CD4-positive, alpha-beta T cell treated with Interleukin-10 for 1 hour (primary cell): ENCODE measurements at places on chromosomes 5 and 9.

- no peak for DNase-seq
These were observed 32.5 kb upstream of the ERBIN start for GRCh38 chr5:65893749-65894430.

- no peak for DNase-seq
These were observed 38.9 kb upstream of the ALDH1A1 start for GRCh38 chr9:72991772-72992171.

DNA sequence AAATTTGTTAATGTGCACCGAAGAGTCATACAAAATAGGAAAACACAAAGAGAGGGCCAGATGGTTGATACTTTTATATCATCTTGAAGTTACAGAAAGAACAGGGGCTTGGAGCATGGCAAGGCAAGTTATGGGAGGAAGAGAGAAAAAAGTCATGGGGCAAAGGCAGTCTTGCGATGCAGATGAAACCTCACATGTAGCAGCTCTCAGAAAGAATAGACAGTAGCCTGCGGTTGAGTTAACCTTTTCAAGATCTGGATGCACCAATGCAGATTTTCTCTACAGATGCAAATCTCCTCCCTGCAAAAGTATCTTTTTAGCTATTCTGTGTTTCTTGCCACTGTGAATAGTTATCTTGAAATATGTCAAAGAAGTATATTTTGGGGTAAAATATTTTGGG, 243.9 kb downstream of the TMEM167A start:
- no peak for DNase-seq

- DNase-seq = no peak
These were observed 45.1 kb upstream of the DAB2 start for GRCh38 chr5:39469777-39470415.

DNA sequence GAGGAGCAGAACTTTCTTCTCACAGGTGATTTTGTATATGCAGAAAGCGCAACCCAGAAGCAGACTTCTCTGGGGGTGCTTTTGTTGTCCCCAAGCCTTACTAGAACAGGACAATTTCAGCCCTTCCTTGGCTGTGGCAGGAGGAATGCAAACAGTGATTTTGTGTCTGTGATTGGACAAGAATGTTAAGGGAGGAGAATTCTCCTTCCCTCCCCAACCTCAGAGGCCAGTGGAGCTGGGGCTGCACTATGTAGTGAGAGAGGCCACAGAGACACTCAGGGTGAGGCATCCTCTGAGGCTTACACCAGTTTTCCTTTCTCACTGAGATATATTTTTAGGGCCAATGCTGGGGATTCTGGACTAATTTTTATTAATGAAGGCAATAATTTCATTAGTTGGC, 58.8 kb downstream of the ZNF366 start:
- DNase-seq = no peak

DNA sequence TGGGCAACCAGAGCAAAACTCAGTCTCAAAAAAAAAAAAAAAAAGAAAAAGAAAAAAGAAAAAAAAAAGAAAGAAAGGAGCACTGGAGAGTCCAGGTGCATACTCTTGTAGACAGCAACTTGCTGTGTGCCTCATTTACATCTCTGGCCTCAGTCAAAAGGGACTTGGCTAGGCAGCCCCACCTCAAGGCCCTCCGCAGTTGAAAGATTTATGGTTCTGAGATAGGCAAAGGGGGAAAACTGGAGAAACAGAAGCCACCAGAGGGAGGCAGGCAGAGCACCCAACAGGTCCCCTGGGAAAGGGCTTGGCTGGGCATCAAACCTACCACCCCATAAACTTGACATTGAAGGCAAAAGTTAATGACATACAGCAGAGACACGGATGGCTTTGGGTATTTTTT, 6.1 kb downstream of the ORM2 start:
- no peak for DNase-seq

- DNase-seq = no peak
These were observed 4.4 kb downstream of the RABGAP1 start for GRCh38 chr9:122944960-122945888.

GRCh38 chr5:11214864-11215644, 454.0 kb upstream of the DAP start:
- no peak for DNase-seq

GRCh38 chr9:76615177-76615603, 149.0 kb upstream of the PCA3 start:
- no peak for DNase-seq

- DNase-seq = no peak
These were observed 3.7 kb upstream of the CCL19 start for GRCh38 chr9:34694811-34695210.

- DNase-seq = no peak
These were observed 316.4 kb upstream of the GRIN3A start for GRCh38 chr9:102054811-102055210.

- no peak for DNase-seq
These were observed 13.1 kb downstream of the DAP start for GRCh38 chr5:10747678-10748622.

- DNase-seq = no peak
These were observed 26.0 kb downstream of the SKP2 start for GRCh38 chr5:36177715-36178523.

- DNase-seq = no peak
These were observed 5.2 kb downstream of the ANKDD1B start for GRCh38 chr5:75616371-75616881.

GRCh38 chr5:122779451-122779850, 4.6 kb downstream of the SNX2 start:
- no peak for DNase-seq

DNA sequence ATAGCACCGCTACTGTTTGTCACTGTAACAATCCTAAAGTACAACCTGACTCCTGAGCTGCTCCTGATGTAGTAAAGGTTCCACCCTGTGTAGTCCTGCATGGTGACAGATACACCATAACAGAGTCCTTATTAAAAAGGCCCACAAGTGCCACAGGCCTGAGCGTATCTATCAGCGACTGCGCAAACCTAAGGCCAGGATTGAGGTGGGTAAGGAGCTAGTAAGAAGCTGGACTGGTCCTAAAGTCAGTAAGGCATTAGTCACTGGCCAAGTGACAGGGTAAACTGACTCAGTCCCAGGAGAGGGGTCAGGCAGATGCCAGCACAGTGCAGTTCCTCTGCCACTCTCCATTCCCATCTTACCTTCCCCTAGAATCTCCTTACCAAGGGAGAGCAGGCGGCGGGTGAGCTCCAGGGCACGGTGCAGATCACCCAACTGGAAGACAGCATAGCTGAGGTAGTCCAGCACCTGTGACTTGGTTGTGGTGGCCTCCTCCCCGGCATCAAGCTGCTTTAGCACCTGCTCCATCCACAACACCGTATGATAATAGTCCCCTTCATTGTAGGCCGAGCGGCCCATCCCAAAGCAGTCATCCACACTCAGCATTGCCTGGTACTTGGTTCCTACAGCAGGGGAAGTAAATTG, 17.6 kb downstream of the P4HA2 start:
- no peak for DNase-seq

GRCh38 chr9:22700171-22700570, 253.5 kb downstream of the DMRTA1 start:
- DNase-seq = no peak

DNA sequence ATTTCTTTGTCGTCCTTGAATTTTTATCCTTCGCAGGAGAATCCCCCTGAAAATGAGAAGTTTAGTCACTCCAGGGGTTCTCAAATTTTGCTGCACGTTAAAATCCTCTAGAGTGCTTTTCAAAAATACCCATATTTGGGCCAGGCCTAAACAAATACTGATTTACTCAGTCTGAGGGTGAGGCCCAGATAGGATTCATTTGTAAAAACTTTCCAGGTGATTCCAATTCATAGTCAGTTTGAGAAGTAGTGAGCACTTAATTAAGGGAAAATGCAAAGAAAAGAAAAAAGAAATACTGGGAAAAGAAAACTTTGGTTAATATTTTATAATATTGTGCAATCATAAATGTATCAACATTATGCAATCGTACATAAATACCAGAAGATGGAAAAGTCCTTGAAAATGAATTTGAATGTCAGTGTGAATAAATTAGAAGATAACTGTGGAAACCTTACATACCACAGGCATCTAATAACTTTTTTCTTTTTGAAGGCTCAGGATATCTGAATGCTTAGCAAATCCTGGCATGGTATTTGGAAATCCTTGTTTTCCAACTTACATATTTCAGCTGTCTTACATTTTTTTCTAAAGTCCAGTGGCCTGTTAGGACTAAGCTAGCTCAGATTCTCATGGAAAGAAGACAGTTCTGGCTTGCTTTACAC, 116.5 kb upstream of the DAPK1 start:
- DNase-seq = no peak

DNA sequence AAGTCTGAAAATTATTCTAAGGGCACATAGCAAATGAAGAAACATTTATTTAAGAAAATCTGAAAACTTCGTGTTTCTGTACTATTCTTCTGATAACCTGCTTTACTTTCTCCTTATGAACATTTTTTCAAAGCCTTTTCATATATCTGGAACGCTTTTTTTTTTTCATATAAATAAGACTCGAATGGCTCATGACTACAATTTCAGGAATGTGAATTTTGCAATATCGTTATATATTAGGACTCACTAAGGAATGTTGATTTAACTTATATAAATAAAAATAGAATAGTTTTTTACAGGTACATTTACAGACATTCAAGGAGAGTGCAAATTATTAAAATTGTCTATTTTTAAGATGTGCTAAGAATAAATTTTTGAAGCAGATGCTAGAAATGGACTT, 42.9 kb downstream of the GPBP1 start:
- no peak for DNase-seq

DNA sequence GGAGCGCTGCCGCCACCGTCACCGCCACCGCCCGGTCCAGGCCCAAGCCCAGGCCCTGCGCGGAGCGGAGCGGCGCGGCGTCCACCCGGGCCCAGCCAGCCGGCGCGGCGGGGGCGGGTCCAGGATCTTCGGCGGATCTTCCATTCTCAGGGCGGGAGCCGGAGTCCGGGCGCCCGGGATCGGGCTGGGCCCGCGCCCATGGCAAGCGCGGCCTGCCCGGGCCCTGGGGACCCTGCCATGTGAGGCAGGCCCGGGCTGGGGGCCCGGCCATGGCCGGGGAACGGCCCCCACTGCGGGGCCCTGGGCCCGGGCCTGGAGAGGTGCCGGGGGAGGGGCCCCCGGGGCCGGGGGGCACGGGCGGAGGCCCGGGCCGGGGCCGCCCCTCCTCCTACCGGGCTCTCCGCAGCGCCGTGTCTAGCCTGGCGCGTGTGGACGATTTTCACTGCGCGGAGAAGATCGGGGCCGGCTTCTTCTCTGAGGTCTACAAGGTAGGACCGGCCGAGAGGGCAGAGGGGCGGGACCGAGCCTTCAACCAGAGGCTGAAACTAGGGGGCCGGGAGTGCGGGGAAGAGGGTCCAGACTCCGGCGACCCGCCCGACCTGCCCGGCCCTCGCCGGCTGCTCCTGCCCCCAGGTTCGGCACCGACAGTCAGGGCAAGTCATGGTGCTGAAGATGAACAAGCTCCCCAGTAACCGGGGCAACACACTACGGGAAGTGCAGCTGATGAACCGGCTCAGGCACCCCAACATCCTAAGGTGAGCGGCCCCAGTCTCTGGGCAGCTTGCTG, 482 bp downstream of the TESK1 start:
- DNase-seq = peak; percentile 35

- DNase-seq = no peak
These were observed 6.5 kb upstream of the ACSL6 start for GRCh38 chr5:132017738-132018625.

- DNase-seq = no peak
These were observed 31.8 kb upstream of the ERAP2 start for GRCh38 chr5:96844481-96844990.

GRCh38 chr5:170475294-170476000, 28.4 kb upstream of the KCNIP1 start:
- no peak for DNase-seq

DNA sequence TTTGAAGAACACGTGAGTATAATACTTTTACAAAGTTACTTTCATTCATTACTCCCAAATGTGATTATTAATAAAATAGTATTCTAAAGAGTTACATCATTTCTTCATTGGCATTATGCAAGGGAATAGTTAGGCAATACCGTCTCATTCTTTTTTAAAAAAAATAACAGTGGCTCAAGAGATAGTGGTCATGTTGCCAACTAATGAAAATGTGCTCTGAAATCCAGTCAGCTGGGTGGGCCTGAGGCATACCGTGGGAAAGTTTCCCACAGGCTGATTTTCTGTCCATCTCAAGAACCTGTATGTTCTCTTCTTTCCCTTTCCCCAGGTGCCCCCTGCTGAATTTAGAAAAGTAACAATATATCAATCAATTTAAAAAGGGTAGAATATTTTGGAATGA, 40.8 kb upstream of the ROPN1L start:
- DNase-seq = no peak

- DNase-seq = no peak
These were observed 81.8 kb downstream of the FBXW11 start for GRCh38 chr5:171924493-171925122.

DNA sequence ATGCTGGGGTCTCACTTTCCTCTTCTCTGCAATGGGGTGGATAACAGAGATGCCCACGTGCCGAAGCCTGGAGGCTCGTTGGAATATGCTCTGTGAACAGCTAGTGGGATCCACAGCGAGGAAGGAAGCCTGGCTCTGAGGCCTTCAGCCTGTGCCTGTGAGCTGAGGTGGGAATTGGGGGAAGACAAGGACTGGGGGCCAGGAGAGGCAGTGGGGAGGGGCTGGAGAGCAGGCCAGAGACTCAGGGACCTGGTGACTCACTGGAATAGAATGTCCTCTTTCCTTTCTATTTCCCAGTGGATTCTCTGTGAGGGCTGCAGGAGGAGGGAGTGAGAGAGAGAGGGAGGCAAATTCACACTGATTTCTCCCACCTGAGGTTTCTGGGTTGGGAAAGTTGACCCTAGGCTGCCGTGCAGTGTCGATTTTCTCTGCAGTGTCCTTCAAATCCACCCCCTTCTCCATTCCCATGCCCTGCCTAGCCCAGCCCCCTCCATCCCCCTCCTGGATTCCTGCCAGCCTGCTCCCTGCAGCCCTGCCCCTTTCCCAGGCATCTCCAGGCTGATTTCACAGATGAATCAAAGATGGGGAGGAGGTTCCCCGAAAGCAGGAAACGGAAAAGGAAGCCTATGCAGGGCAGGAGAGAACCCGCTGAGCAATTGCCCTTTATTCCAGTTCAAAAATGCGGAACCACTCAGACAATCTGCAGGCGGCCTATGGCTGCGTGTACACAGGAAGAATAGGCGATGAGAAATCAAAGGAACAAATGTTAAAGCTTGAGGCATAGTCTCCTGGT, 1.4 kb upstream of the SPAAR start:
- peak; percentile 14 for DNase-seq

DNA sequence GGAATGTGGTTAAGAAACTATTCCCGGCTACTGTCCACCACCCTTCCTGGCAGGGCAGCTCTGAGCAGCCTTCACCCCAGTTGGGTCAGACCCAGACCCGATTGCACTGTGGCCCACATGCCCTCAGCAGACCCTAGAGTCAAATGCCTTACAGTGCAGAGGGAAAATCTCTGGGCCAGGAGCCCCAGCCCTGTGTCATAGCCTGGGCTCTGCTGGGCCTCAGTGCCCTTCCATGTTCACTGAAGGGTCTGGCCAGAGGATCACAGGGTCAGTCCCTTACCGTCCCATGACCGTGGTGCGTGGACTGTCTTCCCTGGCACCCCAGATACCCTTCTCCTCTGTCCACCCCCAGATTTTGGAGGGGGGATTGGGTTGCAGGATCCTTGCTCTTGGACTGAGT, 73.5 kb upstream of the COL5A1 start:
- DNase-seq = no peak

- peak; percentile 26 for DNase-seq
These were observed 41.8 kb downstream of the UGCG start for GRCh38 chr9:111938427-111938800.

GRCh38 chr5:28012538-28012937, 974.2 kb upstream of the CDH9 start:
- DNase-seq = no peak

GRCh38 chr5:77413049-77413448, 79.1 kb downstream of the WDR41 start:
- no peak for DNase-seq
